Thoracic aorta (tissue), 2 donors: ENCODE measurements at places on chromosomes 6 and 20. TPM values are rescaled to one million over a fixed set of nuclear protein-coding genes. Genes with fewer than 3 reads are reported as not detected.
A peak's percentile ranks its signal among the peaks of the same experiment; 100 is the strongest.

Gene RUNX2
- 3.2 TPM for total RNA-seq

Gene R3HDML
- not detected for total RNA-seq

Gene FGD2
- total RNA-seq: 52.5 TPM

DNA sequence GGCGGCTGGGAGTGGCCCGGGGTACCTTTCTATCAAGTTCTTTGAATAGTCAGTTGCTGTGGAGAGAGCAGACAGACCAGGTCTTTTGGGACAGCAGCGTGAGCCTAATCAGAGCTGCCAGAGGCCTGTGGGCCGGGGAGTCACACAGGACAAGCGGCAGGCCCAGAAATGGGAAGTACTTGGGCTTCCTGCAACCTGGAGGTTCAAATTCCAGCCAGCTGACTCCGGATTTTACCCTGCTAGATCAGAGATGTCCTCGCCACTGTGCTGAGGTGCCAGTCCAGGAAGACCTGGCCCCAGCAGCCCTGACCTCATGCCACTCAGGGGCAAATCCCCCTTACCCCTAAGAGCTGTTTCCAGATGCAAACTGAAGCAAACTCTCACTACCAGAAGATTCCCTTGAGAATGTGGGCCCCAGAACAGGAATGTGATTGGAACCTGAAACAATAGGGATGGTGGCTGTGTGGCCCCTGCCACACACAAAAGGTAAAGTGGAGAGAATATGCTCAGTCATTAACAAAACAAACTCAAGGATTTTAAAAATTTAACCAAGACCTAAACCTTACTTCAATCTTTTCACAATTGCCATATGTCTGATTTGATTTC, 9.7 kb downstream of the BEND3 start:
- DNase-seq: no peak
- H3K27me3 ChIP-seq: no peaks in the 10 kb centered on the region
- no peaks in the 10 kb centered on the region for H3K4me1 ChIP-seq
- no peak overlapping the region for H3K4me3 ChIP-seq
- H3K27ac ChIP-seq: no peak overlapping the region

Gene C2
- total RNA-seq: 40.2 TPM

DNA sequence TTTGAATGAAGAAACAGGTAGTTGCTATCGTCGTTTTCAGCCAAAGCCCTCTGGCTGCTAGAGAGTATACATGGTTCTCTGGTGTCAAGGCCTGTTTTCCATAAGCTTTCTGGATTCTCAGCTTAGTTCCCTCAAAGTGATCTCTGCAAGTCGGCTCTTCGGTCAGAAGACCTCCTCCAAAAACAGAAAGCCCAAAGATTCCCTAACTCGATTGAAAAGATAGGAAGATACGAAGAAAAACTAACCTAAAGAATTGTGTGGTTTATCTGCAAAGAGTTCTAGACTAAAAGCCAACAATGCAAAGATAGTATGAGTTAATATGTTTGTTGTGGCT, 545 bp upstream of the ASCC3 start:
- DNase-seq: no peak
- H3K4me1 ChIP-seq: peaks cover 41% of the 10 kb centered on the region
- no peaks in the 10 kb centered on the region for H3K27me3 ChIP-seq
- peak overlapping the region; percentile 84 for H3K27ac ChIP-seq

Gene CDH22
- not detected for total RNA-seq

- H3K4me1 ChIP-seq: no peaks in the 10 kb centered on the region
- H3K36me3 ChIP-seq: no peaks in the 10 kb centered on the region
- no peak for DNase-seq
Measured at GRCh38 chr6:119980802-119981201, 631.2 kb upstream of the MAN1A1 start.

Gene COQ3
- 0.95 TPM for total RNA-seq

Gene DEFB115
- total RNA-seq: not detected

Gene HMGCLL1
- not detected for total RNA-seq

- H3K27me3 ChIP-seq: no peaks in the 10 kb centered on the region
- no peak overlapping the region for H3K4me3 ChIP-seq
- no peak for DNase-seq
Measured at GRCh38 chr20:33897313-33897912, 86.3 kb downstream of the CHMP4B start.

GRCh38 chr20:50101887-50102286, 11.1 kb downstream of the UBE2V1 start:
- no peak for DNase-seq
- no peak overlapping the region for H3K4me3 ChIP-seq
- H3K36me3 ChIP-seq: no peaks in the 10 kb centered on the region
- H3K27ac ChIP-seq: no peak overlapping the region
- peaks cover 81% of the 10 kb centered on the region for H3K4me1 ChIP-seq

Gene ZSCAN23
- total RNA-seq: 1.6 TPM
